ENCODE measurements at places on chromosomes 2 and 18.

DNA sequence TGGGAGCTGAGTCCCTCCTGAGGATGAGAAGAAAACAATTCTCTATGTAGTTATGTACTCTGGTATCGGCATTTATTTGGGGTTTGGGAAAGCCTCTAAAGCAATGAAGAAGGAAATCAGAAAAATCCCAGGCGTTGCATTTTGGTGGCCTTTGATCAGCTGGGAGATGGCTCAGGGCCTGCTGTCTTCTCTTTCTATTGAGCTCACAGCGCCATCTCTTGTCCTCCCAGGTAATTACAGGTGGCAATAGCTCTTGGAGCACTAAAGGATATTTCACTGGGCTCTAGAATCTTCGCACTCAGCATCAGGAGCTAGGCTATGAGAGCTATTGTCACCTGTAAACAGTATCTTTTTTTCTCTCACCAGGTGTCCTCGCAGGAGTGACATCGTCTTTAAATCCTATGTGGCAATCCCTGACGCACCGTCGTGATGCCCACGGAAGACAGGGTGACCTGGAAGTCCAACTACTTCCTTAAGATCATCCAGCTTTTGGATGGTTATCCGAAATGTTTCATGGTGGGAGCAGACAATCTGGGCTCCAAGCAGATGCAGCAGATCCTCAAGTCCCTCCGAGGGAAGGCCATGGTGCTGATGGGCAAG is 76.1 kb upstream of the PMAIP1 start:
- peak; percentile 65 for DNase-seq

- no peak for DNase-seq
These were observed 93.3 kb upstream of the SPRED2 start for GRCh38 chr2:65525616-65526231.

DNA sequence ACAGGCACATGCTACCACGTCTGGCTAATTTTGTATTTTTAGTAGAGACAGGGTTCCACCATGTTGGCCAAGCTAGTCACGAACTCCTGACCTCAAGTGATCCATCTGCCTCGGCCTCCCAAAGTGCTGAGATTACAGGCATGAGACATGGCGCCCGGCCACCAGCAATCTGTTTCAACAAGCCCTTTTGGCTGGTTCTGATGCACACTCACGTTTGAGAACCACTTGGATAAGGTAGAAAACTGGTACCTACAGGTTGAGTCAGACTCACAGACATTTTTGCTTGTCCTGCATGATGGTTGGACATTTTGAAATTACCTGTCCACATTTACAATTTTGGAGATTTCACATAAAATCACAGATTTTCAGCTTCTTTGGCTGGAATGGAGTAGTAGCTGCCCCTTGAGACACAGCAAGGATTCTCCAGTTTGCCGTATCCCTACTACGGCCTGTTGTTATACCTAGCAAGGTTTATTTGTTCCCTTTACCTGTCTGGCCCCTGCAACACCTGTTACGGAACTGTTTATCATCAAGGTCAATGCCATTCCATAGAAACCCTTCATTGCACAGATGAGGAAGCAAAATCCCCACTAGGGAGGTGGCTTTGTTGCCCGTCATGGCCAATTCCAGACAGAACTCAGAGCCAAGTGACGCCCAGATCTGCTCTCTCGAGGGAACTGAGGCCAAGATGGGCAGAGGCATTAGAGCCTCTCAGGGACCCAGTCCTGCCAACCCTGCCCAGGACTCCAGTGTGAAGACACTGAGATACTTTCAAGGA is 31.4 kb upstream of the IGFBP2 start:
- no peak for DNase-seq

DNA sequence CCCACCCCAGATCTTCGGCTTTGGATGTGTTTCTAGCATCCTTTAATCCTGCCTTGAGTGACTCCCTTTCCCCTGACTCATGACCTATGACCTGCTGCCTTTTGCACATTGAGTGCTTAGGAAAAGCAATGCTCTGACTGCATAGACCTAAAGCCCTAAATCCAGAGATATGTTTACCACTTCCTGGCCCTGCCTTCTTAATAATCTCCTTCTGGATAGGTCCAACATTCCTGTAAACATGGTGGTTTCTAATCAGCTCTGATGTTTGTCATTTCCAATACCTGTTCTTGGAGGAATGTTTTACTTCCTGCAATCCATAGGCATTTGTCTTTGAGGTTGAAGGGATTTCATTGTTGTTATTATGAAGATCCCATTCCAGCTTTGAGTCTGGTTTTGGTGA is 2.3 kb downstream of the SLC3A1 start:
- no peak for DNase-seq

DNA sequence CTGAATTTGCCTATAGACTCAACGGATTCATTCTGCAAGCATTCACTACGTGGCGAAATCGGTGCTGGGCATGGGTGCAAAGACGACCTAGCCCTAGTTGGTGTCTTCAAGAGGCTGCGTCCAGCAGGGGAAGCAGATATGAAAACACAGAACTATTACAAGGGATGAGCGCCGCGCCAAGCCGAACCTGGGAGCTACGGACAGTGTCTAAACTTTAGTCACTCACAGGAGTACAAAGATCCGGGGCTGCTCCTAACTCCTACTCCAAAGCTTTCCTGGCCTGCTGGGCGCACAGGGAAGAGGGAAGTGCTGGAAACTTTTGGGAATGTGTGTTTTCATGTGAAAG is 732 bp upstream of the ANXA4 start:
- no peak for DNase-seq

DNA sequence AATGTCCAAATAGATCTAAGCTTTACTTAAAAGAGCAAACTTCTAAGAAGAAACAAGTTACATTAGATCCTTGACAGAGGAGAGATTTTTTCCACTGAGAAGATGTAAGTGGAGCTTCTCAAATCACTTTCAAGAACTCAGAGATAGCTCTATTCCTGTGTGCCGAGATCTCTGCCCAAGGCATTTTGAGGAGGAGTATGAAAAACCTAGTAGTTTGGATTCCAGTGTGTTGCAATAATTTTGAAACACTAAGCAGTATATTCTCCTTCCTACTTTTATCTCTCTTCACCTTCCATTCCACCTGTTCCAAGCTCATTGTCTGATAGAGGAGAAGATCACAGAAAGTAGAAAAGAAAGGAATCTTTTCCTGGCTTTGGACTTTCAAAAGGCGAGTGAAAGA is 192.0 kb upstream of the TANK start:
- no peak for DNase-seq

DNA sequence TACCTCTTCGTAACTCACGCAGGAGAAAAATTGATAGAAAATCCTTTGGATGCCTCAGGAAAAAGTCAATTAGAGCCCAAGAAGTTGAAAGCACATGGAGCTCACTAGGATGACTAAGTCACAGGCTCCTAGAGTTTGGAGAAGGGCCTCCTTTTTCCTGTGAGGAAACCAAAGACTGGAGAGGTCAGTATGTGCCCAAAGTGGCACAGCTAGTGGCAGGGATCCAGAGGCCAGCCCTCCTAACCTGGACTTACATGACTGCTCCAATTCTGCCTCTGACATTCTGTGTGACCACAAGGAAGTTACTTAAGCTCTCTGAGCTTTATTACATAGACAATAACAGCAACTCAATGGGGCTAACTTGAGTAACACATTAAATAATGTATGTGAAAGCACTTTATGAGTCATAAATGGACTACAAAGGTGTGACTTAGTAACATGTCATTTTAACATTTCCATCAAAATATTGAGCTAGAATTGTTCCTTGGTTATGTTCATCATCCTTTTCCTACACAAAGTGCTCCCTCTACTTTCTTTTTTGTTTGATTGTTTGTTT is 91.6 kb downstream of the DHRS9 start:
- DNase-seq = no peak

Measured in NT2/D1 (cell line).